ENCODE measurements at places on chromosomes 4 and X. TPM values are rescaled to one million over a fixed set of nuclear protein-coding genes. Genes with fewer than 3 reads are reported as not detected.

Gene XG
- 0.76 TPM for polyA plus RNA-seq

Gene RAB41
- polyA plus RNA-seq = not detected

Gene SH3RF1
- polyA plus RNA-seq = 22.0 TPM

Gene RPS6KA6
- 2.7 TPM for polyA plus RNA-seq

Gene ARMCX1
- polyA plus RNA-seq = 9.2 TPM

Gene MTMR8
- 0.21 TPM for polyA plus RNA-seq

Gene FAM149A
- 0.21 TPM for polyA plus RNA-seq

Gene SHISA3
- 1.1 TPM for polyA plus RNA-seq

Gene NRK
- 0.02 TPM for polyA plus RNA-seq

Gene GJB1
- polyA plus RNA-seq = not detected

Gene RASGEF1B
- not detected for polyA plus RNA-seq

Gene DSPP
- polyA plus RNA-seq = not detected

Gene CYTL1
- 3.0 TPM for polyA plus RNA-seq

Gene SULT1B1
- polyA plus RNA-seq = 22.4 TPM

Gene IL21
- polyA plus RNA-seq = not detected

Gene RIBC1
- polyA plus RNA-seq = 0.33 TPM

Gene DCLK2
- 10.1 TPM for polyA plus RNA-seq

Gene MGAT4D
- not detected for polyA plus RNA-seq

Gene GABRG1
- not detected for polyA plus RNA-seq

Gene WDR17
- 1.1 TPM for polyA plus RNA-seq
